NCI-H1092 (cell line): ENCODE measurements at places on chromosomes 6 and 20.

- DNase-seq, result no peak
Measured at GRCh38 chr20:11995805-11996567, 78.3 kb downstream of the BTBD3 start.

- DNase-seq, result no peak
Measured at GRCh38 chr6:13992417-13993055, 67.8 kb downstream of the RNF182 start.

GRCh38 chr6:169780571-169781091, 29.2 kb downstream of the ERMARD start:
- DNase-seq, result no peak

DNA sequence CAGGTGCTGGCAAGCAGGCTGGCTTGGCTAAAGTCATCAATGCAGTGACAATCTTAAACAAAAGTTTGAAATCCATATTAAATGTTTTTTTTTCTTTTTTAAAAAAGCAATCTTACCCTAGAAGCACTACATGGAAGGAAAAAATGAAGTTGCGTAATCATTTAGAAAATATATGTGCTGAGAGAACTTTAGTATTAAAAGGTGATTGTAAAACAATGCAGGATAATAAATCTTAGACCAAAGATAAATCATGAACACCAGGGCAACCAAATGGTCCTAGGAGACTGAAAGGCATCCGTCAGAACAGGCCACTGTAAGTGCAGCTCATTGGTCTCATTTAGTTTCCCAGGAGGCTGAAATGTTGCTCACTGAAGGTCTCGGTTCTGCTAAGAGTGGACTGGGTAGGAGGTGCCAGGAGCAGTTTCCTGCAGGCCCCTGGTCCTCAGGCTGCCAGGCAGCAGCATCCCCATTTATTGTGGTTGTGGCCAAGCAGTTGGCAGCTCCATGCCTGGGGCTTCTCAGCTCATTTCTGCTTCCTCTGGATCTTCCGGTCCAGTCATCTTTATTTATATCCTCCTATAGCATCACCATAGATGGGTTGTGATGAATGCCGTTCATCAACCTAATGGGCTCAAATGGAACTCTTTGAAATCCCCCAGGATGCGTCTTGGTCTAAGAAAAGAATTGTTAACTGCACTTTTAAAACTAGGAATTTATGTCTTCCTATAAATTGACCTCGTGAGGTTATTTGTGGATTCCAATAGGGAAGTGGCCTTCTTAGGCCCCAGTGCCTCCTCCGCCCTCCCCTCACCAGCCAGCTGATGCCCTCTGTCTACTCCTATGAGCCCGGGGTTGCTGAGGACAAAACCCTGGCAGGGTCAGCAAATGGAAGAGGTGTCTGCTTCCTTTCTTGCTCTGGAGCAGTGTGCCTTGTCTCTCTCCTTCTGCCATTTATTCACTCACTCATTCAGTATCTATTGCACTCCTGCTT, 269.0 kb downstream of the UST start:
- DNase-seq, result no peak

DNA sequence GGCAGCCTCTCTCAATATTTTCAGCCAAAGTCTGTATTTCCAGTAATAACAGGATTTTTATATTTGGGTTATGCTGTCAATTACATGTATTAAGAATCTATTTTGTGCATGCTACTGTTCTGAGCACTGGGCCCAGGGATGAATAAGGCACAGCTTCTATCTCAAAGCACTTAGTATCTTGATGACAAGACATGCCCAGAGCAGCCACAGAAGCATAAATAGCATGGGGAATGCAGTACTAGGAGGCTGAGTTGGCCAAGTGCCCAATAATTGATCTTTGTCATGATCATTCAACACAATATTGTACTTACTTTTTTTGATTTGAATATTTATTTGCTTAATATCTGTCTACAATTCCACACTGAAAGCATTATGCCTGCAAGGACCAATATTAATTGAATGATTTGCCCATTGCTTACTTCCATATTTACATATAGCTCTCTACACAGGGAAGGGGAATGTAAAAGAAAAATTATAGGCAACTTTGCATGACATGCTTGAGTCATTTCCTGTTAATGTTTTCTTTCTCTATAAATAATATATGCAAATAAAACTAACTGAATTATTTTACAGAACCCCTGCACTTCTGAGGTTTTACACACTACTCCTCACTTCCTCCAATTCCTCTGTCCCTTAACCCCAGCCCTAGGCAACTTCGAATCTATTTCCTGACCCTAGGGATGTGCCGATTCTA, 298.9 kb upstream of the BMP2 start:
- DNase-seq, result no peak

GRCh38 chr6:106510090-106510970, 119.0 kb downstream of the RTN4IP1 start:
- DNase-seq, result no peak

DNA sequence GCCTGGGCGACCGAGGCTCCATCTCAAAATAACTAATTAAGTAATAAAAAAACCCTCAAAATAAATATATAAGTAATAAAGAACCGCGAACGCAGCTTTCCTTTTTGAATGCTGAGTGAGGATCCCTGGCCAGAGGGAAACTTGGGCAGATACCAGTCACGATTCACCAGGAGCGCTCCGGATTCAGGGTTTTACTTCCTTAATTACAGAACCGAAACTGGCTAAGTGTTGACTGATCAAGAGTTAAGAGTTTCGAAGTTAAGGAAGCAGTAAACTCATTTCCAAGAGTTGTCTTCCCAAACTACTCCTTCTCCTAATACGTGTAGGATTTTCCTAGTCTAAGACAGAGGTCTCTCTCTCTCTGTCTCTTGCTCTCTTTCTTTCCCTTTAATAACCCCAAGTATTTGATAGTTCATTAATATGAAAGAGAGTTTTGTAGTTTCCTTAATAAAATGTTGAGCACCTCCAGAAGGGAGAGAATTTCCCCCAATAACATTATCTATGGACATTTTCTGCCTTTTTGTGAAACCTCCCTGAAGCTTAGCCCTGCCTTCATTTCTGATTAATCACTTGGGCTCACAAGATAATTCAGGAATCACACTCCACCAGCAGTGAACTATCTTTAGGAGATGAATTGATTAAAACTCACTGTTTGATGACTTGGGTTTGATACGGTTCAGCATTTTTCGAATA, 61.4 kb upstream of the ZNF217 start:
- no peak for DNase-seq

- DNase-seq, result no peak
Measured at GRCh38 chr6:114210467-114210866, 132.4 kb downstream of the HS3ST5 start.

DNA sequence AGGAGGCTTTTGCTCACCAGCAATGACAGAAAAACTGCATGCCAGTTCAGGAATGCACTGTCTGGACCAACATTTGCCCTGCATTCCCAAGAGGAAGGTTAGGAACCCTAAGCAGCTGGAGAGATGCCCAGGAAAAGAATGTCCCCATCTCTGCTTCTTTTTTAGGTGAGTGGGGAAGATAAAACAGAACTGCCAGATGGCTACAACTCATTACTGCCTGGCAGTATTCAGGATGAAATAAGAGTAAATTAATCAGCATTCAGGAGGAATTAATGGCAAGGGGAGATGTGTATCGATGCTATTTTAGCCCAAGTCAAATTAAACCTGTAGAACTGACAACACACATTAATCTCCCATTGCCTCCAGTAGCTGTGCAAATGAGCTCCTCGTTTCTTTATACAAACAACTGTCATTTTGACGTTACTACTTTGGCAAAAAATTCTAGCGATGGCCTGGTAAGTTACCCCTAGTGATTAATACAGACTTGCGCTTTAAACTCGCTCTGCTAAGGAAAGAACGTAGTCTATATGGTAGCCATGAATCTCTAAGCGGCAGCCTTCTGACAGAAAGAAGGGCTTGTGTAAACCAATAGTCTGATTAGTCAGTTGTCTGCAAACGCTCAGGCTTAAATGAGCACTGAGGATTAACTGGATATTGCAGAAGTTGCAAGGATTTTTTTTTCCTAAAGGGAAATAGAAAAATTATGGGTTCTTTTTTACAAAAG, 16.7 kb upstream of the SMLR1 start:
- DNase-seq, result no peak
